ENCODE measurements at places on chromosomes 6 and 20. TPM values are rescaled to one million over a fixed set of nuclear protein-coding genes. Genes with fewer than 3 reads are reported as not detected.

The ARFGEF2 gene
- total RNA-seq, result 14.3 TPM

The ENPP3 gene
- not detected for total RNA-seq

The IYD gene
- total RNA-seq, result not detected

The EEF1E1 gene
- 68.0 TPM for total RNA-seq

The RFX6 gene
- not detected for total RNA-seq

The SCRT2 gene
- total RNA-seq, result not detected

The ZNF334 gene
- total RNA-seq, result not detected

The MAP7 gene
- total RNA-seq, result 21.6 TPM

The ORC3 gene
- 17.2 TPM for total RNA-seq

The KCNS1 gene
- total RNA-seq, result not detected

The GGTLC1 gene
- total RNA-seq, result not detected

The HELZ2 gene
- total RNA-seq, result 13.9 TPM

The SLC2A10 gene
- not detected for total RNA-seq

The NRSN1 gene
- not detected for total RNA-seq

The CALHM4 gene
- total RNA-seq, result not detected

The ZC3H12D gene
- total RNA-seq, result 0.08 TPM

The SLC17A1 gene
- total RNA-seq, result not detected

The TNXB gene
- 0.42 TPM for total RNA-seq

The GABRR1 gene
- not detected for total RNA-seq

The ECT2L gene
- total RNA-seq, result not detected

The JARID2 gene
- 11.2 TPM for total RNA-seq

The FAM83C gene
- total RNA-seq, result 0.08 TPM

Data from A549 treated with GW870086 at 1 μM for 4 hours (cell line).